ENCODE measurements at places on chromosomes 1 and 21. TPM values are rescaled to one million over a fixed set of nuclear protein-coding genes. Genes with fewer than 3 reads are reported as not detected.

Gene RCSD1
- total RNA-seq, result 11.9 TPM

Gene EVA1C
- total RNA-seq, result 115 TPM

DNA sequence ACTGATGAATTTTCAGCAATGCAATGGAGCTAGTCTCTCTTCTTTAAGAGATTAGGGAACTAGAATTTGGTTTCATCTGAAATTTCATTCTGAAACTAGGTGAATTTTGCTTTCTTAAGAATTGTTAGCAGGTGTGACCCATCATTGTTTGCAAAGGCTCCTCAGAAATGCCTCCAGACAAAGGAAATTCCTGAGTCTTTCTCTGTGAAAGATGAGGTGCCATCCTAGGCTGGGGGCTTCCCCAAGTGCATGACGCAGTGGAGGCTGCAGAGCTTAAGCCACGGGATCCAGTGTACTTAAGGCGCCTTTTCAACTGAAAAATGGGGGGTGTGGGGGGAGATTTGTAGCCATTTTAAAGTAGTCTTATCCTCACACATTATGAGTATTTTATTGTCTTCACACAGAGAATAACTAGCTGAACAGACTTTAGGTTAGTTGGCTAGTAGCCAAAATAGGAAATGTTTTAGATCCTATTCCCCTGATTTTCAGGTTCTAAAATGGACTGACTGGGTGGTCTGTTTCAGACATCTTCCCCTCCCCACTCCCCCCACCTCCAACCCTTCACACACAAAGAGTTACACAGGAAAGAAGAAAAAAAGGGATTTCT, 202.0 kb downstream of the NFIA start:
- H3K27ac ChIP-seq, result peak overlapping the region; percentile 23
- H3K4me3 ChIP-seq, result no peak overlapping the region
- no peaks in the 10 kb centered on the region for H3K27me3 ChIP-seq
- no peak for DNase-seq

DNA sequence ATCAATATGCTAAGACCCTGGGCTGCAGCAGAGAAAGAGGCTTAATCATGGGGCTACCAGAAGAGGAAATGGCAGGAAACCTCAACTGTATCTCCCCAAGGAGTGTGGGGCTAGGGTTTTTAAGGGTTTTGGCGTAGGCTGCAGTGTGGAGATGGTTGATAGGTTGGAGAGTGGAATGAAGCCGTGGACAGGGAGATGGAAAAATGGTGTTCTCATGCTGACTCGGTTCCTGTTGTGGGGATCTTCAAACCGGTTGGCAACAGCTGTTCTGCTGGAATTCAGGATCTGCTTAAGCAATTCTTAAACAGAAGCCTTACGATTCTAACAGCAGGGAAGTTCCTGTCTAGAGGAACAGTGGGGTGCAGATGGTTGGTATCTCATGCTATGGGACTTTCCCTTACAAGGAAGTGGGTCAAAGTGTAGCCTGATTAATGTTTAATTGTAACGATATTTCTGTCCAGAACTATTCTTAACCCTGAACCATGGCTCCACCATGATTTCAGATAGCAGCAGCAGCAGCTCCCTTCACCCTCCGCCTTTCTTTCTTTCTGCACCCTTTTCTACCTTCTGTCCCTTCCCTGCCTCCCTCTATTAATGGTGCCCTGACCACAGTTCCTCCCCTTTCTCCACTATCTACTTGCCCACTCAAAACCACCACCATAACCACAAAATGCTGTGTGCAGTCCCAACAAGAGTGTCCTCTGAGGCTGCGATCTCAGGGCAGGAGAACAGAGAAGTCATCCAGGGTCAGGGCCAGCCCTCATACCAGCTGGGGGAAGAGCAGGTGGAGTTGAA, 30.8 kb downstream of the RSPH1 start:
- H3K4me3 ChIP-seq, result no peak overlapping the region
- H3K27ac ChIP-seq, result no peak overlapping the region
- H3K27me3 ChIP-seq, result no peaks in the 10 kb centered on the region
- no peaks in the 10 kb centered on the region for H3K36me3 ChIP-seq
- no peaks in the 10 kb centered on the region for H3K4me1 ChIP-seq
- no peak for DNase-seq

DNA sequence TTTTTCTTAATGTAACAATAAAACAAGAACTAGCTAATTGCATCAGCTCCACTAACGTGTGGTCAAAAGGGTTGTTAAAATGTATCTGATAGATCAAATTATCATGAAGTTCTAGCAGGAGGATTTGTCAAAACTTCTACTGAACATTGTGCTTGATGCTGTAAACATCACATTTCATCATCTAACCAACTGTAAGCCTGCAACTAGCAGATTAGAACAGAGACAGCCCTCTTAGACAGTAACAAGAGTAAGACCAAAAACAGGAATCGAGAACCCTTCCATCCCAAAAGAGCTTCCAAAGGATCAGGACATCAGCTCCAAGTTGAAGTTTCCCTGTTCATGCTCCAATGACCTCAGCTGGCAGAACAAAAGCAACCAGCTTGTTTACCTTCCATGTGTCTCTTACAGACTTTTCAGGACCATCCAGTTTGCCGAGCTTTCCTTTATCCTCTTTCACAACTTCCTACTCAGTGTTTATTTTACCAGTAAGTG, 44.6 kb downstream of the NIBAN1 start:
- H3K27me3 ChIP-seq, result no peaks in the 10 kb centered on the region
- H3K36me3 ChIP-seq, result no peaks in the 10 kb centered on the region
- H3K4me1 ChIP-seq, result peaks cover 20% of the 10 kb centered on the region
- peak overlapping the region; percentile 31 for H3K4me3 ChIP-seq
- H3K27ac ChIP-seq, result no peak overlapping the region

GRCh38 chr1:214076708-214077065, 88.9 kb downstream of the PROX1 start:
- no peaks in the 10 kb centered on the region for H3K27me3 ChIP-seq
- no peaks in the 10 kb centered on the region for H3K36me3 ChIP-seq
- no peak overlapping the region for H3K27ac ChIP-seq
- H3K4me3 ChIP-seq, result no peak overlapping the region

DNA sequence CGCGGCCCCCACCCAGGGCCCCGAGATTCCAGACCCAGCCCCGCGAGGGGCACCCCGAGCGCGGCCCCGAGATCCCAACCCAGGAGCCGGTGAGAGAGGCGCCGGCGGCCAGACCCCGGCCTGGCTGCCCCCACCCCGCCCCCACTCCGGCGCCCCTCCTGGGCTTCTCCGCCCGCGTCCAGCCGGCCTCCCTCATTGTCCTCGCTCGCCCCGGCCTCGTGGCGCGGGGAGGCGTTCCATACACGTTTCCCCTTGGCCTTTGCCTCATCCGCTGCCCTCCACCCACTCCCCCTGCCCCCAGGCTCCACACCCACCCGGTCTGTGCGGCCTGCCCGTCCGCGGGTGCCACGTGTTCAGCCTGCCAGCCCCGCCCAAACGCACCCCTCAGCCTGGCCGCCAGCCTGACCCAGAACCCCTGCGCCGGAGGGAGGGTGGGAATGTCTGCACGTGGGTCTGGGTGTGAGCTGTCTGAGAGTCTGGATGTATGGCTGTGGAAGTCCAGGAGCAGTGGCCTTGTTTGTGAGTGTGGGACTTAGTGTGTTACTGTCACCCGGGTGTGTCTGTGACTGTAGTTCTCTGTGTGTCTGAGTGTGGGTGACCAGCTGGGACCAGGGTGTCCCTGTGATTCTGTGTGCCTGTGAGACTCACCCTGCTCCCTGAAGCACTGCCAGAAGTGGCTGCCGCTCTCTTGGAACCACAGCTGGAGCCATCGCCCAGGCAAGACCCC, 681 bp downstream of the B4GALT2 start:
- no peak for DNase-seq
- H3K4me3 ChIP-seq, result peak overlapping the region; percentile 82
- peaks cover 29% of the 10 kb centered on the region for H3K4me1 ChIP-seq
- H3K36me3 ChIP-seq, result peaks cover 11% of the 10 kb centered on the region
- peak overlapping the region; percentile 9 for H3K27ac ChIP-seq

DNA sequence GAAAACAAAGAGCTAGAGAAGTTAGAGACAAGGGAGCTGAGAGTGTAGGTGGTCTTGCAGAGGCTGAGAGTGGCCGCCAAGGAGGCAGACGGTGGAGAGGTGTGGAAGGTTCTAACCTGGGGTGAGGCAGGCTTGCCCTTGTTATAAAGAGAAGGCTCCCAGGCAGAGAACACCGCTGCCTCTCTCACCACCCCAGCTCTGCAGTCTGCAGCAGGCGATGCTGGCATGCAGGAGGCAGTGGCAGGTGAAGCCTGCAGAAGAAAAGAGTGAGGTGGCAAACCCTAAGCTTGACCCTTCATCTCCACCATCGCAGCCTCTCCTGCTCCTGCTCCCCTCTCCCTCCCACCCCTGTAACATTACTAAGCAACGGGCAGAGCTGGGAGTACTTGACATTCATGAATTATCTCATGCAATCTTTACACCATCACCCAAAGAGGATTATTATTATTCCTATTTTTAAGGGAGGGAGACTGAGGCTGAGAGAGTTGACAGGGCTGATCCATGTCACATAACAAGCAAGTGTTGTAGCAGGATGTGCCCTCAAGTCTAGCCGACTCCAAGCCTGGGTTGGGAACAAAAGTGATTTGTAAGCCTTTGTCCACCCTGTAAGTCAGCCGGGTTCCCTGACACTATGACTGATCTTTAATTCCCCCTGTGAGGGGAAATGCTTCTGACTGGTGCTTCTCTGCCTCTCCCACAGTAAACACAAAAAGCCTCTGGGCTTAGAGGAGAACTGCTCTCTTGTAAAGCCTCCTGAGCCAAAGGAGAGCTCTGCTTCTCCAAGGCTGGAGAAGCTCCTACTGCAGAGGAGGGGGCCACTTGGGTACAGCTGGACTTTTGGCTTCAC, 36.1 kb downstream of the KANK4 start:
- no peaks in the 10 kb centered on the region for H3K27me3 ChIP-seq
- no peak for DNase-seq
- no peak overlapping the region for H3K27ac ChIP-seq

DNA sequence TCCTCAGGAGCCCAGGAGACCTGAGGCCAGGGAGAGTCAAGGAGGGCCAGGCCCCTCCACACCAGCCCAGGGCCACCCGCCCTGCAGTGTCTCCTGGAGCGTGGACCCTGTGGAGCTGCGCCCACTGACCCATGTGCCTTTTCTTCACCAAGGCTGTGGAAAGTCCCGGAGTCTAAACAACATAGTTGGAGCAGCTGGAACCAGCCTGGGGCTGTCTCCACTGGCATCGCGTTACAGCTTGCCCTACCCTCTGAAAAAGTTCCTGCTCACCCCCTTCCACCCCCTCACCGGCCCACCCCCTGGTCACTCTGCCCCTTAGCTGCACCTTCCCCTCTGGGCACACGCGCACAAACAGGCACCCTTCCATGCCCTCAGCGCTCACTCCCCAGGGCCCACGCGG, 18.3 kb downstream of the KCNC4 start:
- no peaks in the 10 kb centered on the region for H3K27me3 ChIP-seq
- peaks cover 52% of the 10 kb centered on the region for H3K36me3 ChIP-seq
- no peak overlapping the region for H3K4me3 ChIP-seq
- H3K27ac ChIP-seq, result no peak overlapping the region
- no peaks in the 10 kb centered on the region for H3K4me1 ChIP-seq

DNA sequence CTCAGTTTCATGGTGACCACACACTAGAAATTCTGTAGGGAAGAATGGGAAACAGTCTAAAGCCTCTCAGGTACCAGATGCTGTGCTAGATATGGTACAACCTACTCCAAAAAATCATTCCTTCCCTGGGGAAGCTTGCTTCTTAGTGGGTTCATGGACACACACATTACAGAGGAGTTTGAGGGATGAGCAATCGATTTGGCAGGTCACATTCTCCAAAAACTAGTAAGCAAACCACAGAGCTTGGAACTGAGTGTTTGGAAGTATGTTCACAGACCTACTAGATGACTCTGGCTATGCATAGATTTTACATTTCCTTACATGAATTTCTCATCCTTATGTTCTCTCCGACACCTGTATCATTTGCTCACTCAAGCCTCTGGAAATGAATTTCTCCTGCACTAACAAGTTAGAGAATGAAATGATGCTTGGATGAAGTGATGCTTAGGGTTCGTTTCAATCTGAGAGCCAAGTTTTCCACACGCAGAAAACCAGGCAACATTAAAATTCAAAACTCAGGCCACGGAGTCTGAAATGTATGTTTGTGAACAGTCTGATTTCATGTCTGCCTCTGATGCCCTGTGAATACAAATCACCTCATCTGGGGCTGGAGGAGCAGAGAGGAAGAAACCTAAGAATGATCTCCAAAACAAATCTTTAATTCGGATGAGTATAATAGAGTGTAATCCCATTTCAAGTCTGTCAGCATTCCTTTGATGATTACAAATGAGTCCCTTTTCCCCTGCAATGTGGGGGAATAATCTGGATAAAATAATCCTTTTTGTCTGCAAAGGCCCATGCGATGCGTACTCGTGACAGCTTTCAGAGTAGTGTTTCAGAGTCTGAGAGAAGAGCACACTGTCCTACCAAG, 11.0 kb downstream of the EVA1C start:
- no peaks in the 10 kb centered on the region for H3K27me3 ChIP-seq
- no peak overlapping the region for H3K27ac ChIP-seq
- no peak for DNase-seq
- peaks cover 28% of the 10 kb centered on the region for H3K4me1 ChIP-seq
- no peaks in the 10 kb centered on the region for H3K36me3 ChIP-seq

DNA sequence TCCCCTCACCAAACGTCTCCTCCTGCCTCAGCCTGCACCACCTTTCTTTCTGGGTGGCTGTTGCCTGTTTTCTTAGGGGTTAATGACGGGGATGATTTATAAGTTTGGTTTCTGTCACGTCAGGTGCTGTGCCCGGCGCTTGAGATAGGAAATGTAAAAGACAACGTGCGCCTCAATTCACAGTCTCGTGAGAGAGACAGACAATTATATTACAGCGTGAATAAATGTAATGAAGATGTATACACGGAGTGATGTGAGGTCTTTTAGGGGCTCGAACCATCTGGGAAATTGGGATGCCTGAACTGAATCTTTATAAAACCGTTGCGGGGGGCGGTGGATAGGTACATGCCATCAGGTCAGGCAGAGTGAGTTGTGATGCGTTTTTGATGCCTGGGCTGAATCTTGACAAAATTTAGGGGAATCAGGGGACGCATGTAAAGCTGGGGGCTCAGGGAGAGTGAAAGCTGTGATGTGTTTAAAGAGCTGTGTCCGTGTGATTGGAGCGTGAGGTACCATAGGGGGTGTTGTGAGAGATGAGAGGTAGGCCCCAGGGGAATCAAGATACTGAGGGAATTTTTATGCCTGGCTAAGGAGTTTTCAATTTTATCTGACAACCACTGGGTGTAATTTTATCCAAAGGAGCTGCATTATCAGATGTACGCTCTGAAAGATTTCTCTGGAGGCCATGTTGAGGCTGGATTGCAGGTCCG, 831 bp downstream of the TIPRL start:
- peak overlapping the region; percentile 96 for H3K27ac ChIP-seq
- H3K27me3 ChIP-seq, result no peaks in the 10 kb centered on the region
- H3K4me3 ChIP-seq, result peak overlapping the region; percentile 82

GRCh38 chr1:160362168-160362957, 4.5 kb upstream of the NHLH1 start:
- no peak for DNase-seq
- no peaks in the 10 kb centered on the region for H3K36me3 ChIP-seq
- no peaks in the 10 kb centered on the region for H3K27me3 ChIP-seq
- no peak overlapping the region for H3K4me3 ChIP-seq
- H3K27ac ChIP-seq, result no peak overlapping the region
- H3K4me1 ChIP-seq, result no peaks in the 10 kb centered on the region

Measured in thoracic aorta (tissue), 2 donors.